ENCODE measurements at places on chromosomes 5 and 9.
A peak's percentile ranks its signal among the peaks of the same experiment; 100 is the strongest.

DNA sequence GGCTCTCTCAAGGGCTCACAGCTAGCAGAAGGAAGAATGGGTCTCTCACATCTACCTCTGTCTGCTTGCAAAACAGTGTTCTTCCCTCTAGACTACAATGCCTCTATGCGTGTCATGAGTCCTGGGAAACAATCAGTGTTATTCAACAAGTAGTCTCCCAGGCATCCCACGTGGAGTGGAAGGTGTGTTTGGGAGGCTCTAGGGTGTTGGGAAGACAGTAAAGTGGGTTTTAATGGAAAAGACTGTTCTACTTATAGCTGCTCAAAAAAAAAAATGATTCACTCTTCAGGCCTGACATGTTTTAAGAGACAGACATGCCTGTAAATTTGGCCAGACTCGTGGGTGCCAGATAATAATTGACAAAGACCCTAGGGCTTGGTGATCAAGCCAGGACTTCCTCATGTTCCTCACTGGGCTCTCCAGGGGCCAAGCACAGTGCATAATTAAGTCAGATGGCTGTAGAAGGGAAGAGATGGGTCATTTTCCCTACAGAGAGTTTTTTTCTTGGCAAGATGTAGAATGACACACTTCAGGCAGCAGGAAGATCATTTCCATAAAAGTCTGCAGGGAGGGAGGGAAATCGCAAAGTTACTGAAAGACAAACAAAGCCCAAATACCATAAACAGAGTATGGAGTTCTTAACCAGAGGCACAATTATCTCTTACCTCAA lies 246.4 kb downstream of the ACTL7B start:
- no peak for DNase-seq

GRCh38 chr9:3929345-3930047 lies 370.4 kb downstream of the GLIS3 start:
- DNase-seq, result no peak

GRCh38 chr5:65086234-65086890 lies 317.6 kb downstream of the CWC27 start:
- no peak for DNase-seq

GRCh38 chr5:65394087-65394486 lies 87.6 kb downstream of the ADAMTS6 start:
- DNase-seq, result no peak

DNA sequence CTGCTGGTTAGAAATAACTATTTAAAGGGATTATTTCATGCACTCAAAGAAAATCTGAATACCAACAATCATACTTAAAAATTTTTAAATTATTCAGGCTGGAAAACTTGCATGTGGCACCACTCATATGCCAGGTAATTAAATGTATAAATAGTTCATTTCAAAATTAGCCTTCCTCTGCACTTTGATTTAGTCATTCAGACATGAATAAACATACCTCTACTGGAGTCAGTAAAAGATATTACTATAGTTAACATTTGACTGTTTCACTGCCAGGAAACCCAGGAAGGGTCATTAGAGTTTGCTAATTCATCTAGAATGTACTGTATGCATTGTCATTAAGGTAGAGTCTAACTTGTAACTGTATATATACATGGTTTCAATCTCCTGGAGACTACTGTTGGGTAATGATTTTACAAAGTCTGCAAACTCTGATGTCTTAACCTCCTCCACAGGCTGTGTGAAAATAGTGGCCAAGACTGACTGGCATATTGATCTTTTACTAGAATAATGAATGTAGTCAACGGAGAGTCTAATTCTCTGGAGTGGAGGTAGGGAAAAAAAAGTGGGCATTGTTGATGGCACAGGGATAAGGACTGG lies 43.7 kb downstream of the TEX10 start:
- no peak for DNase-seq

DNA sequence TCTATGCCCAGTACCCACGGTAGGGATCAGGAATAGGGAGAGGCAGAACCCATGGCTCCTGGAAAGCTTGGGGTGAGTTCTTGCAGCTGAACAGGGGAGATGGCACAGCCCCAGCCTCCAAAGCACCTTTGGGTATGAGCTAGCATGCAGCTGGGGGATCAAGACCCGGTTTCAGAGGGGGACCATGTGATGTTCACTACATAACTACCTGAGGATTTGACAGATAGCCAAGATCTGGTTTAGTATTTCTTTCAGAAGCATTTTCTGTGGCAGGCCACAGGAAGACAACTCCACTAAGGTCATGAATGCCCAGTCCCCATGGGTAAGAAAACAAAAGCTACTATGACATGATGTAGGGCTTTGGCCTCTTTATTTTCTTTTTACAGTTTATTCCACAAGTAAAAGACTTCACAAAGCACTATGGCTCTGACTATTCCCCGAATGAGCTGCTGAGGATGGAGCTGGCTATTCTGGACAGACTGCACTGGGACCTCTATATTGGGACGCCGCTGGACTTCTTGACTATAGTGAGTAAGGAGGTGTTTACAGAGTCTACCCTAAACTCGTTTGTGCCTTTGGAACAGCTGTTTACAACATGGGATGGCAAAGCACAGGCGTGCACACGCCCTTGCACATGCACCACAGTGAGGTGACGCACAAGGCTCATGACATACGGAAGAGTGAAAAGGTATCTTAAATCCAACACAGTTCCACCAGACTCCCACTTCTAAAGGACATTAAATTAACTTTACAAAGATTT lies 3.4 kb downstream of the CCNI2 start:
- DNase-seq, result no peak

DNA sequence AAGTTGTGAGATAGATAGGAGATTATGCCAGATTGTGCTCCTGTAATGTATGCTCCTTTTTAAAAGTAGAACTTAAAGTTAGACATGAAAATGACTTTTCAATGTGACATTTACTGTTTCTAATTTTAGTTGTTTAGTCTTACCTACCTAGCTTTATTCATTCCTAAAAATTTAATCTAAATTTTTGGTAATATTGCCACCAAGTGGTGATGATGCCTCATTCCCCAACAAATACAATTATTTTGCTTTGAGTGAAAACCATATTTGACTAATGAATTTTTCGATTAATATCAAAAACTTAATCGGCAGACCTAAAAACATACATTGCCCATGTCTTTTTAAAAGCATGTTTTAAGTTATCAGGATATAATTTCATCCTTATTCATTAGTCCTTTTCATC lies 25.6 kb downstream of the PPWD1 start:
- no peak for DNase-seq

GRCh38 chr5:94742852-94743251 lies 124.4 kb downstream of the SLF1 start:
- no peak for DNase-seq

- no peak for DNase-seq
Observed at GRCh38 chr9:17750269-17750668, 171.4 kb downstream of the SH3GL2 start.

- no peak for DNase-seq
Observed at GRCh38 chr5:14842117-14842516, 29.5 kb downstream of the ANKH start.

GRCh38 chr5:135553688-135554462 lies 18.1 kb upstream of the NEUROG1 start:
- no peak for DNase-seq

DNA sequence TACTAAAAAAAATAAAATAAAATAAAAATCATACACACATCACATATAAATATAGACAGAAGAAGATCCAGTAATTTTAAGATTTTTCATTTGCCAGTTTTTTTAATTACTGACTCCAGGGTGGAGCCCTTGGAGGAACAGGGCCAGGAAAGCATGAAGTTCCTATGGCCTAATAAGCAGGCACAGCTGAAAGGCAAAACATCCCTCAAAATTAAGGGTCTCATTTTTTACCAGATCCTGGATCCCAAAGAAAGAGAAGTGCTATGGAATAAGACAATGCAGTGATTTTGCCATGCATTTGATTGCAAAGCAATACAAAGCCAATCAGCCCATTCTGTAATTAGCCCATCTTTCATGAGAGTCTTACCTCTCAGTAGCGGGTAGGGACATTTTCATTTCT lies 11.3 kb upstream of the DTWD2 start:
- no peak for DNase-seq

DNA sequence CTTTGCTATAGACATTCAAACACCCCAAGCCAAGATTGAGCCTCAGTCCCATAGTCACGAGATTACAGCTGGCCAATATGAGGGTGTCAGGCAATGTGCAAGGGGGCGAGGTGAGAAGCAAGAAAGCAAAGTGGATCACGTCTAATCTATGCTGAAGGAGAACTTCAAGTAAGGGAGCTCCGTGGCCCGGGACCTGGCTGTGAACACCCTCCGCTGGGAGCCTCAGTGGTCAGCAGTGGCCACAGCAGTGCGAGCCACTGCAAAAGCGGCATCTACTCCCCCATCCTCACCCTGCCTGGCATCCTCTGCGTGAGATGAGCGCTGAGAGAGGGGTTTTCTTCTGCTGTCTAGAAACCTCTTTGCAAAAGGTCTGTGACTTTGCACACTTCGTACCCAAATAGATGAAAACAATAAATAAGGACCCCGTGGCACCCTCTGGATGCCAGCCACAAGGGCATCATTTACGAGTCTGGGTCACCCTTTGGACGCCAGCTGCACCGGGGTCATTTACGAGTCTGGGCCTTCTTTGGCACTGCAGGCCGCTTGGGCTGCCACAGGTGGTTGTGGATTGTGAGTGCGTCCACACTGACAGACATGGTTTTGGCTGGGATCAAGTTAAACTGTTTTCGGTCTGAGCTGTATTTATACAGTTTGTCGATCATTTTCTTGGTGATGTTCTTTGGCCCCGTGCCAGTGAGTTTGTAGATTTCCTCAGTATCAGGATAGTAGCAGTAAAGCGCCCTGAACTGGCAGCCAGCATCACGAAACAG lies 96.4 kb downstream of the CAMSAP1 start:
- DNase-seq, result no peak

DNA sequence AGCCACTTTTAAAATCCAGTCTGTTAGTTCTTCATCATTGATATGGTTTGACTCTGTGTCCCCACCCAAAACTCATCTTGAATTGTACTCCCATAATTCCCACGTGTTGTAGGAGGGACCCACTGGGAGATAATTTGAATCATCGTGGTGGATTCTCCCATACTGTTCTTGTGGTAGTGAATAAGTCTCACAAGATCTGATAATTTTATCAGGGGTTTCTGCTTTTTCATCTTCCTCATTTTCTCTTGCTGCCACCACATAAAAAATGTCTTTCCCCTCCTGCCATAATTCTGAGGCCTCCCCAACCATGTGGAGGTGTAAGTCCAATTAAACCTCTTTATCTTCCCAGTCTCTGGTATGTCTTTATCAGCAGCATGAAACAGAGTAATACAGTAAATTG lies 26.9 kb upstream of the SH3TC2 start:
- DNase-seq, result no peak

GRCh38 chr5:37034955-37035354 lies 158.4 kb downstream of the NIPBL start:
- no peak for DNase-seq

- DNase-seq, result no peak
Observed at GRCh38 chr5:20609126-20609525, 621.1 kb upstream of the CDH18 start.

DNA sequence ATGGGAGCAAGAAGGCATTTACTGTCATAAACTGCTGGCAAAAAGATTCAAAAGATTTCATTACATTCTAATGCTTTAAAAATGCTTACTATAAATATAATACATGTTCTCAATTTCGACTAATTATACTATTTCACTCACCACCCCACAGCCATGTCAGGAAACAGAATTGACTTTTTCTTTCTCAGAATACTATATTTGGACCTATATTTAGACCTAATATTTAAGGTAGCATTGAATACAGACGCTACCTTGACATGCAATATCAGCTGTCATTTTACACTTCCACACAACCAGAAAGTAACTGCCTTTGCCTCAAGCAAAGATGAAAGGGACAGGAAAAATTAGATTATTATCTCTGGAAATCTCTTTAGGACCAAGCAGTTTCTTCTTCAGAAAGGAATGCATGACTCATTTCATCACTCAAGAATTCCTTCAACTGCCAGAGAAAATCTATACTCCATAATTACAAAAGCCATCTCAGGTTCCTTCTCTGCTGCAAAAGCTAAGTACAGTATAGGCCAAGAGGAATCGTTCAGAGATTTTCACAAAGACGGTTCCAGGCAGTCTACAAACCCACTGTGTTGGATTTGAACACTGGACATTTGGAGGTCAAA lies 11.8 kb upstream of the UBE2QL1 start:
- no peak for DNase-seq

DNA sequence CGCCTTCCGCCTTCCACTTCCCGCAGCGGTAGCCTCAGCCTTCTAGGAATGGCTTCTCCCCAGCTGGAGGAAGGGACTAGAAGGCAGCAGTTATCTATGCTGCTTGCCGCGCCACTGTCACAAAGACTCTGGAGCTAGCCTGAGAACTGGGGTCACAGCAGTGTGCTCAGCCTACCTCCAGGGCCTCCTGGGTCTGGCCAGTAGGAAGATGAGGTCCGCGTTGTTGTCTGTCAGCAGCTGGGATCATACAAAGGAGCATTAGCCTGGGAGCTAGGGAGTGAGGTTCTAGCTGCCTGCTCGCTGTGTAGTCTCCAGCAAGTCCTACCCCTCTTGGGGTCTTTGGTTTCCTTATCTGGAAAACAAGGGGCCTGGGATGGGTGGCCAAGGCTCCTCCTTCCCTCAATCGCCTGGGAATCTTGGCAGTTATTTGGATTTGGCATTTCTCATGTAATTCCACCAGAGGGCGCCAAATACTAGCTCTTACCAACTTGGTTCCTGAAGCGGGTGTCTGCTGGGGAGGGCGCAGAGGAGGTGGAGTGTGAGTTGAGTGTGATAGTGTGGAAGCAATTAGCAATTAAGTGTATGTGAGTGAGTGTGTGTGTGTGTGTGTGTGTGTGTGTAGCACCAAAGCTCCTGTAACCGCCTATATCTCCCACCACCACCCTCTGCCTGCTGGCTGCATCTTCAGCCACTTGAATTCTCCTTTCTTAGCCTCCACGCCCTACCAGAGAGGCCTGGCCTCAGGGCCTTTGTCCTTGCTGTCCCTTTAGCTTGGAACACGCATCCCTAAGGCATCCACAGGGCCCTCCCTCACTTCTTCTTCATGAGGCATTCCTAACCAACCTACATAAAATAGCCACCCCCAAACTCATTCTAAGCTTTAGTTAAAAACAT lies 97.1 kb downstream of the ENTREP1 start:
- peak; percentile 41 for DNase-seq

- DNase-seq, result no peak
Observed at GRCh38 chr5:134758176-134758503, 439 bp upstream of the DDX46 start.

DNA sequence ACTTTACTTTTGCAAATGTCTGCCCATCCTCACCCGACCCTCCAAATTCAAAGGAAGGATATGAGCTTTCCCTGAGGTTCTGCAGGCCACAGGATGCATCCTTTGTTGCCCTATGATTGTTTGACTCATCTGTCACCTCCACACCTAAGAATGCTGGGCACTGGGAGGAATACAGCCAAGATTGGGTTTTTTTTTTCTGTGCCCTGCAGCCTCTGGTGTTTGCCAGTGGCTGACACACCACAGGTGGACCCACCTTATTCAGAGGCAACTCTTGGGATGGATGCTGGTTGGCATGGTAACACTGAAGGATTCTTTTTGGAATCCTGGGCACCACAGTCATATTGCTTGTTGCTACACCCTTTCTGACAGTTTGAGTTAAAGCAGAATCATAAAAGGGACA lies 29.7 kb downstream of the C9orf152 start:
- no peak for DNase-seq

- no peak for DNase-seq
Observed at GRCh38 chr9:133113949-133114885, 6.8 kb downstream of the RALGDS start.
